Suprapubic skin (tissue), 4 donors: ENCODE measurements at places on chromosomes 3 and 15.

DNA sequence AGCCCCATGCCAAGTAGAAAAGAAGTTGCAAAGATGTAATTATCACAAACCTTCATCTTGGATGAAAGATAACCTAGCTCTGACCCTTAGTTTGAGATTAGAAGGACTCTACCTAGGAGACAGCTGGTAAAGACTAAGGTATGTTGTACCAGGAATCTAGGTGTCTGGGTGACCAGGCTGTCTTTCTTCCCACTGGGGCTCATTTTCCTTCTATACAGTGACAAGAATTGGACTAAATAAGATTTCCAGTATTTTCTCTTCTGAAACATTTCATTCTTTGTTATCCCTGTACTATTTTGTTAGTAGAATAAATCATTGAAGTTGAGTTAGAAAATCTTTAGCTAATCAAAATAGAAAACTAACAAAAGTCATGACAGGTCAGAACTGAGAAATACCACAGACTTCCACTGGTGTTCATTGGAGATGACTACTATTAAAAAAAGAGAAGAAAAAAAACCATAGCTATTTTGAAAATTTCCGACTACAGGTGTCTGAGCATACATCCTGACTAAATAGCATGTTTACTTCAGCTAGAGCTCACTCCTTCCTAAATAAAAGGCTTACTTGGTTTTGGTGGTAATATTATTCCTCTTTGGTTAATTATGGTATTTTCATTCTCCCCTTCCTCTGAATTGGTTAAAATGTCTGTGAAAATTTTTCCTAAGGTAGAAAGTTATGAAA, 10.1 kb downstream of the TGFBR2 start:
- DNase-seq = no peak
- H3K36me3 ChIP-seq = no peaks in the 10 kb centered on the region
- H3K27ac ChIP-seq = no peak overlapping the region
- H3K4me3 ChIP-seq = no peak overlapping the region

- no peak overlapping the region for H3K4me3 ChIP-seq
- no peak overlapping the region for H3K27ac ChIP-seq
- H3K27me3 ChIP-seq = peaks cover 4% of the 10 kb centered on the region
Measured at GRCh38 chr3:23667536-23668429, 138.0 kb upstream of the UBE2E1 start.

- H3K4me1 ChIP-seq = no peaks in the 10 kb centered on the region
- no peaks in the 10 kb centered on the region for H3K36me3 ChIP-seq
- H3K27ac ChIP-seq = no peak overlapping the region
- no peaks in the 10 kb centered on the region for H3K27me3 ChIP-seq
- no peak for DNase-seq
Measured at GRCh38 chr3:157297328-157297915, 137.5 kb upstream of the CCNL1 start.

DNA sequence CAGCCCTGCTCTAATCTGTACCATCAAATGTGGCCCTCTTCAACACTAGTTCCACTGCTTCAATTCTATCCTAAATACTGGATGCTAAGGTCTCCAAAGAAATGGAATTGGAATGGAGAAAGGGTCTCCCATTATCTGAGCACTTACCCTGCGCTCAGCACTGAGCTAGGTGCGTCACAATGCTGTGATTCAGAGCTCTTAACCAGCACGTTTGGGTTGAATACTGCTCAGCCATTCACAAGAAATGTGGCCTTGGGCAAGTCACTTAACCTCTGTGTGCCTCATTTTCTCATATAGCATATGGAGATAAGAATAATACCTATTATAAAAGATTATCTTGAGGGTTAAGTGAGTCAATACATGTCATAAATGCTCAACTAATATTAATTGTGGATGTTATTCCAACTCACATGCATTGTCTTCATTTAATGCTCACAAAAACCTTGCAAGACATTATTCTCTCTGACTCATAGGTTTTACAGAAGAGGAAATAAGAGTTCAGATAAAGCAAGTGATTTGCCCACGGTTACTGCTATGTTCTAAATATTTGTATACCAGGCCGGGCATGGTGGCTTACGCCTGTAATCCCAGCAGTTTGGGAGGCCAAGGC, 27.4 kb upstream of the SRGAP3 start:
- H3K27ac ChIP-seq = no peak overlapping the region
- DNase-seq = no peak
- H3K4me3 ChIP-seq = no peak overlapping the region
- no peaks in the 10 kb centered on the region for H3K27me3 ChIP-seq

GRCh38 chr3:33513262-33513863, 73.2 kb upstream of the UBP1 start:
- no peak for DNase-seq
- no peaks in the 10 kb centered on the region for H3K27me3 ChIP-seq
- peaks cover 58% of the 10 kb centered on the region for H3K36me3 ChIP-seq
- H3K4me1 ChIP-seq = no peaks in the 10 kb centered on the region
- H3K4me3 ChIP-seq = no peak overlapping the region

DNA sequence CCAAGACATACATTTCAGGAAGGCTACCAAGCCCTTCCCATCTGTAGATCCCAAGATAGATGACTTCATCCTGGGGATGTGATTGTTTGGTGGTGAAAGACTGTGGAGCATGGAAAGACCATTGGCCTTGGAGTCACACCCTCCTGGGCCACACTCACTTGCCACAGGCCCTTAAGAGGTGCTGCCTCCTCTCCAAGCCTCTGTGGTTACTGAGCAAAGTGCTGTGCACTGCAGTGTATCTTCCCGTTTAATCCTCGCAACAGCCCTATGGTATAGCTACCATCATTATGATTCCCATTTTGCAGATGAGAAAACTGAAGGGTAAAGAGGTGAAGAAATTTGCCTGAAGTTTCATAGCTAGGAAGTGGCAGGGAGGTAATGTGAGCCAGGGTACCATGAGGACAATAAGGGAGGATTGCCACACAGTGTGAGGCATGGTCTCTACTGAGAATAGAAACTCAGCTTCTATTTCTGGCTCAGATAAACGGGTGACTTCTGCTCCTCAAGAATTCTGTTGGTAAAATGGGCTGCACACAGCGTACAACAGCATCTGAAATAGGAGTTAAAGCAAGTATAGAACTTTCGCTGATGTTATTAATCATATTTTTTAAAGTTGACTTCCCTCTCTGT, 23.9 kb upstream of the RHO start:
- DNase-seq = no peak
- no peak overlapping the region for H3K4me3 ChIP-seq
- H3K4me1 ChIP-seq = peaks cover 3% of the 10 kb centered on the region
- no peaks in the 10 kb centered on the region for H3K27me3 ChIP-seq
- peaks cover 54% of the 10 kb centered on the region for H3K36me3 ChIP-seq

DNA sequence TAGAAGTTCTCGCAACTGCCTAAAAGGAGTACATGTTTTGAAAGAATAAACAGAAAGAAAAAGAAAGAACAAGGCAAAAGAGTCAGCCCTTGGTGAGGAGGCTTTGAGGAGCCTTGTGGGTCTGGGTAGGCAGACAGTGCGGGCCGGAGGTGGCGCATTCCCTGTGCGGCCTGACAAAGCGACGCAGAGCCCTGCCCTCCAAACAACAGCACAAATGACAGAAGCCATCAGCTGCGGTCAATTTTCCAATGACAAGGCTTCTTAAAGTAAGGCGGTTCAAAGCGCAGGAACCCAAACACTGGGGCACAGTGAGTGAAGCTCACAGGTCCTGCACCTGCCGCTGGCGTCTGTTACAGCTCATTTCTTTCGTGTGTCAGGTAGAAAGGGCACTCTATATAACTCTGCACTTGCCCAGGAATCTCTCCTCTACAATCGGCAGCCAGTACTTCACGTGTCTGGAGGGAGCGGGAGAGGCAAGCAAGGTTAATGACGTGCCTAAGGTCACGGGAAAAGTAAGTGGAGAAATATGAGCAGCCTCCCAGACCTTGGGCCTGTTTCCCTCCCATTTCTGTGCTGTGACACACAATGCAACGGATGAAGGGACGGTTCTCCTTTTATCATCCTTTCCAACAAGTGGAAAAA, 178.1 kb downstream of the OPA1 start:
- no peaks in the 10 kb centered on the region for H3K27me3 ChIP-seq
- H3K4me3 ChIP-seq = no peak overlapping the region
- no peak for DNase-seq
- no peaks in the 10 kb centered on the region for H3K36me3 ChIP-seq
- H3K4me1 ChIP-seq = no peaks in the 10 kb centered on the region
- H3K27ac ChIP-seq = no peak overlapping the region

- H3K4me1 ChIP-seq = peaks cover 39% of the 10 kb centered on the region
- H3K27ac ChIP-seq = peak overlapping the region; percentile 93
- H3K36me3 ChIP-seq = peaks cover 23% of the 10 kb centered on the region
- H3K27me3 ChIP-seq = no peaks in the 10 kb centered on the region
- peak; percentile 77 for DNase-seq
Measured at GRCh38 chr3:186570941-186571643, 572 bp downstream of the DNAJB11 start.

GRCh38 chr3:39343076-39343717, 13.7 kb downstream of the CCR8 start:
- H3K36me3 ChIP-seq = no peaks in the 10 kb centered on the region
- no peak overlapping the region for H3K27ac ChIP-seq
- DNase-seq = no peak
- H3K4me1 ChIP-seq = no peaks in the 10 kb centered on the region

DNA sequence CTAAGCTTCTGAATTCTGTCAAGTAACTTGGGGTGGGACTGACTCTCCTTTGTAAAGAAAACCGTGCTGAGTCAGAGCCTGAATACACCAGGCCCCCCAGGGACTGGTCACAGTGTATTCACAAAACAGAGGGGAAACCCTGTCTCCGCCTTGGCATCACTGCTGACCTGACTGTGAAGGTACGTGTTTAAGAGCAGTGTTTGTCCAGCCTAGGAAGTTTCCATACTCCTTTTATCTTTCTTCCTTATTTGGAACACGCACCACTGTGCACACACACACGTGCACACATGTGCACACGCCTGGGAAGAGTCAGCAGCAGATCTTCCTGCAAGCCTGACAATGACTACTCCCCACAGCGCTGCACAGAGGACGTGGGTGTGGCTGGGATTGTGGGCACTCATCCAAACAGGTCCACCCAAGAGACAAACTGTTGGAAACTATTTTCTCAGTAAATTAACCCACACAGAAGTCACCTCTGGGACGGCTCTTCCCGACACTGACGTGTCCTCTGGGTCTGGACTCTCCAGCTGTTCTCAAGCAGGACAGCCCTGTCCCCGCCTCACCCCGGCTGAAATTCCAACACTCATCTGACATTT, 87.7 kb downstream of the ATP10A start:
- DNase-seq = peak; percentile 80
- H3K4me1 ChIP-seq = peaks cover 15% of the 10 kb centered on the region
- no peaks in the 10 kb centered on the region for H3K27me3 ChIP-seq

GRCh38 chr3:52014613-52015012, 18.9 kb upstream of the RPL29 start:
- no peak overlapping the region for H3K27ac ChIP-seq
- H3K4me3 ChIP-seq = no peak overlapping the region
- H3K27me3 ChIP-seq = no peaks in the 10 kb centered on the region
- H3K36me3 ChIP-seq = no peaks in the 10 kb centered on the region
- H3K4me1 ChIP-seq = no peaks in the 10 kb centered on the region

DNA sequence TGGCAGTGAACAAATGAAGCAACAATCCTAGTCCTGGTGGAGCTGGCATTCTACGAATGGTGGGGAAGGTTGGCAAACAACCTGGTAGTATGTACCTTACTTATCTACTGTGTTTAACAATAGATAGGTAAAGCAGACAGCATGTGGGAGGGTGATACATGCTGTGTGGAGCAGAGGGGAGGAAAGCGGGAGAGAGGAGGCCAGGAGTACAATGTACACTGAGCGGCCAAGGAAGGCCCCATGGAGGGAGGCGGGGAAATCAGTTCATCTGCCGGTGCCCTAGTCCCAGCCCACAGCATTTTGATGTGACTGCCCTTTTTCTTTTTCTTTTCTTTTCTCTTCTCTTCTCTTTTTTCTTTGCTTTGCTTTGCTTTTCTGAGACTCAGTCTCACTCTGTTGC, 5.3 kb upstream of the RHCG start:
- no peaks in the 10 kb centered on the region for H3K36me3 ChIP-seq
- H3K27ac ChIP-seq = no peak overlapping the region
- no peak for DNase-seq
- H3K27me3 ChIP-seq = peaks cover 31% of the 10 kb centered on the region
- no peak overlapping the region for H3K4me3 ChIP-seq
- H3K4me1 ChIP-seq = peaks cover 7% of the 10 kb centered on the region

- H3K4me3 ChIP-seq = no peak overlapping the region
- DNase-seq = no peak
- H3K27me3 ChIP-seq = no peaks in the 10 kb centered on the region
Measured at GRCh38 chr15:92056875-92057274, 203.4 kb downstream of the SLCO3A1 start.

GRCh38 chr15:75233504-75234190, 24.5 kb upstream of the GOLGA6C start:
- H3K27me3 ChIP-seq = peaks cover 48% of the 10 kb centered on the region
- no peaks in the 10 kb centered on the region for H3K36me3 ChIP-seq
- no peaks in the 10 kb centered on the region for H3K4me1 ChIP-seq
- no peak overlapping the region for H3K4me3 ChIP-seq
- DNase-seq = no peak
- H3K27ac ChIP-seq = no peak overlapping the region

GRCh38 chr3:10560060-10560861, 54.9 kb upstream of the ATP2B2 start:
- no peak overlapping the region for H3K27ac ChIP-seq
- H3K27me3 ChIP-seq = peaks cover 9% of the 10 kb centered on the region
- peak; percentile 20 for DNase-seq
- H3K36me3 ChIP-seq = no peaks in the 10 kb centered on the region
- no peaks in the 10 kb centered on the region for H3K4me1 ChIP-seq

DNA sequence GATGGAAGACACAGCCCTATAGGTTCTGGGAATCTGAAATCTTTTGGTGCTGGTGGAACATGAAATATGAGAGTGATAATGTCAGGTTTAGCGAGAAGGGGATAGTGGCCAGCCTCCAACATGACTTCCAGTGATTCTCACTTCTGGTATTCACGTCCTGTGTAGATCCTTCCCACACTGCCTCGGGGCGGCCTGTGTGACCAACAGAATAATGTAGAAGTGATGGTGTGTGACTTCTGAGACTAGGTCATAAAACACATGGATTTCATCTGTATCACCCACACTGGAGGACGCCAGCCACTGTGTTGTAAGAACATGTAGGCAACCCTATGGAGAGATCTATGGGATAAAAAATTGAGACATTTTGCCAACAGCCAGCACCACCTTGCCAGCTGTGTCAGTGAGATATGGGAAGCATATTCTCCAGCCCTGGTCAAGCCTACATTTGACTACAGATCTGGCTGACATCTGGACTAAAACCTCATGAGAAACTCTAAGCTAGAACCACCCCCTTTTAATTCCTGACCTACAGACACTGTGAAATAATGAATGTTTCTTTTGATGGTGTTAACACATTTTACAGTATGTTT, 25.5 kb upstream of the NUDT16 start:
- H3K4me3 ChIP-seq = no peak overlapping the region
- no peak for DNase-seq
- no peaks in the 10 kb centered on the region for H3K27me3 ChIP-seq
- H3K36me3 ChIP-seq = no peaks in the 10 kb centered on the region

DNA sequence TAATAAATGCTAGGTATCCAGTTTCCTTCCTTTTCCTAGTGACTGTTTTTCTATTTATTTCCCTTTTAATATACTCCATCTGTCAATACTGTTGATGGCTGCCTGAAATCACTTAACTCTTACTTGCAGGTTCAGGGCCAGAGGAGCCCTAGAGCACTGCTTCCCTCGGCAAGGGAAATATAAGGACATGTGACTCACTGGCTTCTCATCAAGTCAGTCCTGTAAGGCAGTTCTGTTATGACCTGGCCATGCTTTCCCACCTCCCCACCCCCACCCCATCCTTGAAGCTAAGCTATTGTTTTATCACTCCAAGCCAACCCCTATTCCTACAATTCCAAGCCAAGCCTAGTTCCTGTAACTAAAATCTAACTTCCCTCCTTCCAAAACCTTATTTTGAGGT, 800.7 kb downstream of the ROBO1 start:
- no peak overlapping the region for H3K27ac ChIP-seq
- no peaks in the 10 kb centered on the region for H3K27me3 ChIP-seq
- no peak for DNase-seq
- H3K4me1 ChIP-seq = no peaks in the 10 kb centered on the region
- no peaks in the 10 kb centered on the region for H3K36me3 ChIP-seq
- no peak overlapping the region for H3K4me3 ChIP-seq
